Stimulated activated effector memory CD8-positive, alpha-beta T cell treated with anti-CD3 and anti-CD28 coated beads, Interleukin-12 subunit alpha, Interleukin-12 subunit beta, amount 100 ng/mL, for 72 hours (primary cell): ENCODE measurements at places on chromosomes 6 and 20.

- DNase-seq: no peak
These were observed 211.0 kb downstream of the LRFN2 start for GRCh38 chr6:40376113-40376650.

- no peak for DNase-seq
These were observed 136.8 kb upstream of the TCF21 start for GRCh38 chr6:133752129-133752528.

- DNase-seq: no peak
These were observed 141.2 kb downstream of the CDC5L start for GRCh38 chr6:44528716-44529115.

DNA sequence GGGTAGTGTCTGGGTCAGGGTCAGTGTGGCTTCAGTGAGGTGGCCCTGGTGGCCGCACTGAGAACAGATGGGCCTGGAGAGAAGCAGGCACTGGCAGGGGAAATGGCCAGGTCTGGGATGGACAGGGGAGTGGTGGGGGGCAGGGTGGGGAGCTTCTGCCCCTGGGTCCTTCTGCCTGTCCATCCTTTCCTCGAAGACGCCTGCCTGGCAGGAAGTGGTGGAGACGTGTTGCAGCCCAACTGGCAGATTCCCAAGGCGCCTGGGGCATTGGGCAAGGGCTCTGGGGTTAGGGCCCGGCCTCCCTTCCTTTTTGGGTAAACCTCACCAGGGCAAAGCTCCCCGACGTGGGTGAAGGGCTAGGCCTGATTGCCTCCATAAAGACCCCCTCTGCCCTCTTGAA is 10.4 kb downstream of the SRC start:
- DNase-seq: no peak

DNA sequence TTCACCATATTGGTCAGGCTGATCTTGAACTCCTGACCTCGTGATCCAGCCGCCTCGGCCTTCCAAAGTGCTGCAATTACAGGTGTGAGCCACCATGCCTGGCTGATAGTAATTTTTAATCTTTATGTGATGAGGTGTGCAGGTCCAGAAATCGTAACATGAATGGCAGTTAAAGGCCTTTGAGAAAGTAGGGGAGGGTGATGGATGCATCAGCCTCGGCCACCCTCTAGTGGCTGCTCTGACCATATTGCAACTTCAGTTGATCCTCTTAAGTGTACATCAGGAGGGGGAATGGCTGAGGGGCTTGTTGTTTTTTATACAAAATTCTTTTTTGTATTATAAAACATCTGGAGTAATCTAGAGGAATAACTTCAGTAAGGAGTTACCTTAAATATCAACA is 193.0 kb downstream of the ZFAND3 start:
- no peak for DNase-seq

DNA sequence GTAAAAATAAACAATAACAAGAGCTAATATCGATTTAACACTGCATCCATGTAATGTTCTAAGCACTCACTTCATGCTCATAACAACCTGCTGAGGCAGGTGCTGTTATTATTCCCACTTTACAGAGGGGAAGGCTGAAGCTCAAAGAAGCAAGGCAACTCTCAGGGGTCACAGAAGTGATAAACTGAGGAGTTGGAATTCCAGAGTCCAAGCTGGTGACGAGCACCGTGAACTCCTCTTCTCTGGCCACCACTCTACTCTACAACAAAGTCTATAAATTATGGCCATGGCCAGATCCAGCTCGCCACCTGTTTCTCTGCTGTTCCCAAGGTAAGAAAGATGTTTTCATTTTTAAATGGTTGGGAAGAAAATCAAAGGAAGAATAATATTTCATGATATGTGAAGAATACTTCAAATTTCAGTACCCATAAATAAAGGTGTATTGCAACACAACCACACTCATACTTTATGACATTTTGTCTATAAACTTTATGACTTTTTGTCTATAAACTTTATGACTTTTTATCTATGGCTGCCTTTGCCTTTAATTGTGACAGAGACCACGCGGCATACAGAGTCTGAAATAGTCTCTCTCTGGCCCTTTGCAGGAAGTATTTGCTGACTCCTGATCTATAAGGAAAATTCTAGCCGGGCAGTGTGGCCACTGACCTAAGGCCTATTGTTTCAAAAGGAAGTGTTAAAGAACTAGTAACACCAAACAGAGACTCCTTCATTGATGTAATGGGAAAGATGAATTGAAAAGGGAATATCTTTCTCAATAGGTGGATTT is 113.2 kb upstream of the KCNG1 start:
- DNase-seq: no peak

DNA sequence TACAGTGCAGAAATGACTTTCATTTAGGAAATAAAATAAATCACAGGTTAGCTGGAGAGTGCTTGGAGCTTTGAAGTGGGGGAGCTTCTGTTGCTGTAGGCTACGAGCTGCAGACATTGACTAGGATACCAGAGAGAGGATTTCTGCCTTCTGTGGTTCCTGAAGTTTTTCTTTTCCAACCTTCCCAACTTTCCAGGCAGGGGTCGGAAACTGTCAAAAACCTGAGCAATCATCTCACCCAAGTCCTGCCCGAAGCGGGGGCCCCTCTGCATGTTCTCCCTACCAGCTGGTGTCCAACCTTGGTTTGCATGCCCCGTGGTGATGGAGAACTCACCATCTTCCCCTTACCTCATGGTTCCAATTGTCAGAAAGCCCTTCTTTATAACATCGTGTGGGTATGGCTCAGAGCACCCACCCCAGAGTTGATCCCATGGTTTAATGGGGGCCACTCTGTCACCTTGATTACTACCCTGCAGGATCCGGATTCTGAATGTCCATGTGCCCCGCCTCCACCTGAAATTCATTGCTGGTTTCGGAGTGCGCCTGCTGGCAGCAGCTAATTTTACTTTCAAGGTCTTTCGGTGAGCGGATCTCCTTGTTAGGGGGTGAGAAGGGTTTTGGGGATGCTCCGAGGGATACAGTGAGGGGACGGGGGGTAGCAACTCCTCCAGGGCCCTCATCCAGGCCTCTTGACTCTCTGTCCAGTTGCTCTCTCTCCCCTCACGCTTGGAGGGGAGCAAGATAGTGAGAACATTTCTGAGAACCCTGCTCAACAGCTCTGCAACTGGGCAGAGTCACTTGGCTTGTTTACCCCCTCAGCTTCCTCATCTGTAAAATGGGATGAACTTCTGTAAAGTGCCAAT is 5.1 kb downstream of the BPIFB2 start:
- DNase-seq: no peak

- peak; percentile 69 for DNase-seq
These were observed 36.4 kb downstream of the HFE start for GRCh38 chr6:26123675-26123946.

GRCh38 chr6:157229713-157230112 is 93.6 kb downstream of the TMEM242 start:
- no peak for DNase-seq

- no peak for DNase-seq
These were observed 330.5 kb downstream of the EPHA7 start for GRCh38 chr6:93088621-93089501.

DNA sequence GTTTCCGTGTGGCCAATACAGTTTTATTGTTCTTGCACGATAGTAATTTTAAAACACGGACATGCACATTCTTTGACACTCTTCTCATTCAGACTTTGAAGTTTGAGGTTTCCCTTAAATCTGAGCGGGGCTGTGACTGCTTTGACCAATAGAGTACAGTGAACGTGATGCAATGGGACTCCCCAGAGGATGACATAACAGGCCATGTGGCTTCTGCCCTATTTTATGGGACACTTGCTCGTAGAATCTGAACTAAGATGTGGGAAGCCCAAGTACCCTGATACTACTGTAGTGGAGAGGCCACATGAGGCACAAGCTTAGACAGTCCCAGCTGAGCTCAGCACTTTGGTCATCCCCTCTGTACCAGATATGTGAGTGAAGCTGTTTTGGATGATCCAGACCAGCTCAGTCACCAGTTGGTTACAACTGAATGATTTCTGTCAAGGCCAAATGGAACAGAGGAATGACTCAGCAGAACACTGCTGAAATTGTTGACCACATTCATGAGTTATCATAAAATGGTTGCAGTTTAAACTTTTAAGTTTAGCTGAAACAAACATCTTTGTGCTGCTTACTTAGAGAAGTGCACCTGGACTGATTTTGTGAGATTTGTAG is 279.4 kb downstream of the RFPL4B start:
- no peak for DNase-seq

DNA sequence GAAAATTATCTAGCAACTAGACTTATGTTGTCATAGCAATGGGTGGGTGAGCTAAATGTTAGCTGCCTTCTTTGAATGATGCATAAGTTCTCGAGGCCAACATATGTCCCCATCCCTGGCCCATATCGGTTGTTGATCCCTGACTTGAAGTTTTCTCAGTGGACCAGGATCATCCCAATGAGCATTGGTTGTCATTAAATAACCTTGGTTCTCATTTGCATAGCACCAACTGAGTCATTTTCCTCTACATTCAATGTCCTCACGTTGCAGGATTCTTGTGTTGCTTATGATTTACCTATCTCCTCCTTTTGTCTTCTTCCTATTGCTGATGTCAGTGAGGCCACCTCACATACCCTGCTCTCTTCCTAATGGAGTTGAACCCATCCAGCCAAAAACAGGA is 12.1 kb upstream of the AHCY start:
- no peak for DNase-seq

- no peak for DNase-seq
These were observed 222.8 kb downstream of the UST start for GRCh38 chr6:148969603-148970061.

- DNase-seq: no peak
These were observed at the start of gene TSPO2 for GRCh38 chr6:41042226-41043055. TSS of gene TSPO2 (plus strand) at chr6:41042467. CDS start at chr6:41042986, 519 bp downstream.

- no peak for DNase-seq
These were observed 7.8 kb downstream of the DLGAP4 start for GRCh38 chr20:36313926-36314325.

- DNase-seq: no peak
These were observed 139.8 kb downstream of the KHDC1L start for GRCh38 chr6:73085443-73085871.

DNA sequence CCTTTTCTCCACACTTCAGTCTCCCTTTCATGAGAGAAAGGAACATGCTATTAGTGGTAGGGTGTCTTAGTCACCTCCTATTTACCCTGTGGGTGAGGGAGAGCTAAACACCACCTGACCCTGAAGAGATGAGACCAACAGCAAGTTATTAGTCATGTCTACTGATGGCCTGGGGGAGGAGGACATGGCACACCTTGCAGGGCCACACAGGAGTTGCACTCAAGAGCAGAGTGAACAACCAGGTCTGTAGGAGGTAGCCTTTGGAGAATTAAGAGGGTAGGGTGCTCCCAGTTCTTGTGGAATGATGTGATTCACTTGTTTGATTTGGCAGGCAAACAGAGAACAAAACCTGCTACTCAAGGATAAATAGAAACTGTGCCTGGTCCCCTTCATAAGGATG is 82.7 kb upstream of the FABP7 start:
- no peak for DNase-seq
